ENCODE measurements at places on chromosomes 4 and X.

- no peak for ATAC-seq
These were observed 25.5 kb upstream of the RXFP1 start for GRCh38 chr4:158496030-158496741.

GRCh38 chr4:29983890-29984289 lies 736.3 kb upstream of the PCDH7 start:
- peak; percentile 9 for ATAC-seq

GRCh38 chrX:10945498-10945897 lies 165.6 kb upstream of the HCCS start:
- no peak for ATAC-seq

DNA sequence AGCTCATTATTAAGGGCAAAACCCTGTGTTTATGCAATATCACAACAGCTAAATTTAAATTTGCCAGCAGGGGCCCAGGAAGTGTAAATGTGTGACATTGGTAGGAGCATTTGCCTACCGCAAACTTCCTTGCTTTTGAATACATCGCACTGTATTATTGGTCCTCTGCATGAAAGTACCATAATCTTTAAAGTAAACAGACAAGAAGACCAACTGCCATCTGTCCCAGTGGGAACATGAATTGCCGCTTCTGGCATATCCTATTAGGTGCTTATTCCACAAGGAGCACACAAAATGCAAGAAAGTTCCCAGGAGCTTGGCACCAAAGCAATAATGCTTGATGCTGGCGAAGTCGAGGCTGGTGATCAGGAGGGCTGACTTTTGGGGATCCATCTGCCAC lies 51.3 kb downstream of the SOD3 start:
- no peak for ATAC-seq

DNA sequence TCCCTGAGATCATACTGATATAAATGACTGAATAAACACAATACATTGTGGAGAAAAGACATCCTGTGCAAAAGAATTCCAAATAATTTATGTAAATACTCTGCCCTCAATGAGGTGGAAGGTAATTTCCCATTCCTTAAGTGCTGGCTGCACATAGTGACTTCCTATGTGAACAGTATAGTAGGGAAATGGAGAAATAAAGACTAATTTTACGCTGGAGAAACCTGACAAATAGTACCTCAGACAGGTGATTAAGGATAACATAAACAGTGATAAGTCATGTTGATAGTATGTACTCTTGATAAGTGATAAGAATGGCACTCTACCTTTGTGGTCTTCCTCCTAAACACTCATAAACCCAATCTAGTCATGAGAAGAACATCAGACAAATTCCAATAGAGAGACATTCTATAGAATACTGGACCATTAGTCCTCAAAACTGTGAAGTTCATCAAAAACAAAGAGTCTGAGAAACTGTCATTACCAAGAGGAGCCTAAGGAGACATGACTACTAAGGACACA lies 274.0 kb downstream of the CHIC1 start:
- no peak for ATAC-seq

GRCh38 chr4:23882976-23883531 lies 6.8 kb downstream of the PPARGC1A start:
- no peak for ATAC-seq

- ATAC-seq = no peak
These were observed 541.4 kb downstream of the ADGRL3 start for GRCh38 chr4:61741327-61742096.

GRCh38 chrX:132741689-132742088 lies 216.7 kb downstream of the HS6ST2 start:
- no peak for ATAC-seq

- no peak for ATAC-seq
These were observed 155.9 kb downstream of the APBB2 start for GRCh38 chr4:41058426-41058825.

GRCh38 chr4:115972967-115973366 lies 859.5 kb upstream of the NDST4 start:
- no peak for ATAC-seq

- ATAC-seq = no peak
These were observed 2375.8 kb upstream of the TENM3 start for GRCh38 chr4:179867300-179867878.

GRCh38 chr4:56208103-56208502 lies 179.2 kb downstream of the AASDH start:
- no peak for ATAC-seq

DNA sequence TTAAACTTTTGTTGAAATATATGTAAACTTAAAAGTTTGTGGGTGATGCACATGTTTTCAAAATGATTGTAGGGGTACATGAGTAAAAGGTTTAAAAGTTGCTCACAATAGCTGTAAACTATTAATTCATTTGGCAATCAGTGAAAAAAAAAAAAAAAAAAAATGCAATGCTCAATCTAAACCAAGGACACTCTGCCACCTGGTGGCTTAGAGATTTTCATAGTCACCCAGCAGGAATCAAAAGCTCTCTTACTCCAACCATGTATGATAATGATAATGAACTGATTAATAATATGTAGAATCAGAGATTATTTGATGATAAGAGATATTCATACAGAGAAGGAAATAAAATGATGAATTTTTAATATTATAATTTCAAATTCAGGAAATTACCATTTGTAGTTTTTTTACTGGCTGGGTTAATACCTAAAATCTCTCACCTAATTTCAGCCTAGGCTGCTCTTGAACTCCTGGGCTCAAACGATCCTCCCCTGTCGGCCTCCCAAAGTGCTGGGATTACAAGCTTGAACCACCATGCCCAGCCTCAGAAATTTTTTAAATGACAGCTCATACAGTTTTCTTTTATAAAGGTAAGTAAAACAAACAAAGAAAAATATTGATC lies 46.9 kb upstream of the SLC25A4 start:
- no peak for ATAC-seq

DNA sequence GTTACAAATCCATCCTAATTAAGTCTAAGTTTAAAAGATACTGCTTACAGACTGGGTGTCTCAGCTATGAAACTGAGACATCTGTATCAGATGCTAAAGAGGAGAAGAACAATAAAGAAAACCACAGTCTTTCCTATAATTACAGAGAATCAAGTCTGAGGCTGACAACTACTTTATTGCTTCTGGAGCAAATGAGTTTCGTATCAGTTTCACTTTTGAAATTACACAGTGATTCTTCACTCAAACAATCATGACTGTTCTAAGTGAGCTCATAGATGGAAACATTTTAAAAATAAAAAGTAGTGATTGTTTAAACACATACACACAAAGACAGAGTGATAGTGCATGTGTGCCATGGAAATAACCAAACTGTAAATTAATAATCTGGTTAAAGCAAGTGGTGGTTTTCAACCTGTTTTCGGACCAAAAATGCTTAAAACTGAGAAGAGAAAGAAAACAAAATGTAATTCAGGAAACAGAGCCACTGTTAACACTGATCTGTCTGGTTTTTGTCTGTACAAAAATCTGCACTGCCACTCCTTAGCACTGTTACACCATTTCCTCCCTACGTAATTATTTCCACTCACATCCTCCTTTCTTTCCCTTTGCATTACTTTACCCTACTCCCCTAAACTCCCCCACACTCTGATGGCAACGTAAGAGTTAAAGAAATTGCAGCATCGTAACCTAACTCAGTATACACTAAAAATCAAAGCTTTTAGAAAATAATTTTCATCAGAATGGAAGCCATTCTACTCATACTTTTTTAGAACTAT lies 12.5 kb downstream of the RFC1 start:
- peak; percentile 89 for ATAC-seq

- ATAC-seq = no peak
These were observed 29.3 kb downstream of the AFAP1 start for GRCh38 chr4:7910263-7910896.

DNA sequence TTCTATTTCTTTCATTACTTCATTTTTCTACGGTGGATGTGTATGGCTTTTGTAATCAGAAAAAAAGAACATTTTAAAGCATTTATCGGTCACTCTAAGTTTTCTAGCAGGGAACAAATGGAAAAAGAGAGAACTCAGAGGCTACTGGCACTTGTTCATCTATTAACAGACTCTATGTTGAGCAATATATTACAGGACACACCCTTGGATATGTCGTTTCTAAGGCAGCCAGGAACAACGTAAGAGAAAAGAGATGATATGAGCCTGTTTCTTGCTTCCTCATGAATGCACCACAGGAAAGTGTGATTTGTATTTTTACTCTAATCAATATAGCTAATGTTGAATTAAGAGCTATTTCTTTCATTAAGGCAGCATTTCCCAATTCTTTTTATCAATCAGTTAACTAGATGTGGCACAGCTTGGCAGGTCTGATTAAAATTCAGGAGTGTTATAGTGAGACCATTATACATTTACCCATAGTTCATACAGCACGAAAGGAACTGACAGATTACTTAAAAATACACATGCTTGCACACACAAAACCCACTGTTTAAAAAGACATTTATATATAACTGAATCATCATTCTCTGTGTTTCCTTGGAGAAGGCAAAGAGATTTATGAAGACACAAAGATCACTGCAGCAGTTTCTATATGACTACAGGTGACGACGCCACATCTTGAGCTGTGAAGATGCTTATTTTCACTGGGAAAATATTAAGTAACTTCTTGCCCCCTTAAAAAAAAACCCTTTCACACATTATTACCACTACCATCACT lies 13.0 kb downstream of the RAB9B start:
- no peak for ATAC-seq

GRCh38 chr4:8639021-8639420 lies 46.5 kb downstream of the CPZ start:
- no peak for ATAC-seq

DNA sequence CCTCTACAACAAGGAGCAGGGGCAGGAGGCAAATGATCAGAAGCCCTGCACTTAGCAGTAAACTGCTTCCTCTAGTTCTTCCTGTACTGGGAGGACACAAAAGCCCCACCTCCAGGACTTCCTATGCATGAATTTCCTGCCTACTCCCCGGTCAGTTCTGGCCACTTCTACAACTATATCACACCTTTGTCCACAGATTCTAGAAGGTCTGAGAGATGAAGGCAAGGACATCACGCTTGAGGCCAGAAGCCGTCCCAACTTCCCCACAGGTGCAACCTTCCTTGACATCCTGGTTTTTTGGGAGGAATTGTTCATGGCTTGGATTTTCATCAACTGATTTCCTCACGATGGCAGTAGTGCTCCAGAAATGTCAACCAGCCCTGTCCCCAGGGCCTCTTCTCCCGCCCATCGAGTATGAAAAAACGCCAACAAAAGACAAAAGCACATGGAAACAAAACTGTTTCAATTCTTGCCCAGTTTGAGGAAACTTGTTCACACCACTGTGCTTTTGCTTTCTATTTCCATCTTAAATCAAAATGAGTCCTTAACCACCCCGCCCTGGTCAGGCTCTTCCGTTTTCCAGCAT lies 206.5 kb upstream of the STK26 start:
- ATAC-seq = peak; percentile 89

DNA sequence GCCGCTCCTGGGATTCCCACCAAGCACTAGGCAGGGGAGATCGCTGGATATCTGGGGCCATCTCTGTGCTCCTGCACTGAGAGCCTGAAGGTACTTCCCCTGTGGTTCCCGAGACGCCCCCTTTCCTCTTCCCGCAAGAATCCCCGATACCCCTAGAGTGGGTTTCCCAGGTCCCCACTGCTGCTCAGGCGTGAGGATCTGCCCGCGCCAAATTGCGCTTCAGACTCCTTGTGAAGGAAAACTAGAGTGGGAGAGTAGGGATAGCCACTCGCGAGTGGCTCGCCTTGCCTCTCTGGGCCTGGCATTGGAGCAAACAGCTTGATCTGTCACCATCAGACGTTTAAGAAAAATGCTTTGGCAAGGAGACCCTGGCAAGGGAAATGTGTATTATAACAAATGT lies 1.5 kb downstream of the IL1RAPL2 start:
- no peak for ATAC-seq

- ATAC-seq = no peak
These were observed 50.8 kb upstream of the NUDT10 start for GRCh38 chrX:51281758-51282318.

DNA sequence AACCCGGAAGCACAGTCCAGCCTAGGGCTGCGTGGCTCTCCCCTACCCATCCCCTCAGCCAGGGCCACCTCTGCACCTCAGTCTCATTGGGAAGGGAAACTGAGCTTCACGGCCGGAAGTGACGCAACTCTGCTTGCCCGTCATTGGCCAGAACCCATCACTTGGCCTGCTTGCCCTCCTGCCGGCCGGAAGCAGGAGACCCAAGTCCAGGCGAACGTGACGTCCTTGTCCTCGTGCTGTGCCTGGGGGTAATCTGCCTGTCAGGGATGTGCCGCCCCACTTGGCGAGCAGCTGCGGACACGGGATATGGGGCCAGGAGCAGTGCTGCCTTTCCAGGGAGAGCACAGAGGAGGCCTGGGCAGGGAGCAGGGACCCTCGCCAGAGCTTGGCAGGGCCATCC lies 31.2 kb downstream of the ZFYVE28 start:
- ATAC-seq = no peak
